ENCODE measurements at places on chromosomes 4 and X.

DNA sequence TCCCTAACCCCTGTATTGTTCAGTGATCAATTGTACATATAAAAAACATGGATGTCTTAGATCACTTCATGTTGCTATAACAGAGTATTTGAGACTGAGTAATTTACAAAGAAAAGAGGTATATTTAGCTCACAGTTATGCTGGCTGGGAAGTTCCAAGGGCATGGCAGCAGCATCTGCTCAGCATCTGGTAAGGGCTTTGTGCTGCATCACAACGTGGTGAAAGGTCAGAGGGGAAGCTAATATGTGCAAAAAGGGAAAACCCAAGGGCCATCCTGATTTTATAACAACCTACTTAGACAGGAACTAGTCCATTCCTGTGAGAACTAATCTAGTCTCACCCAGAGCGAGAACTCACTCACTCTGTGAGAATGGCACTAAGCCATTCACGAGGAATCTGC, 128.2 kb upstream of the OTUD4 start:
- no peak for DNase-seq

DNA sequence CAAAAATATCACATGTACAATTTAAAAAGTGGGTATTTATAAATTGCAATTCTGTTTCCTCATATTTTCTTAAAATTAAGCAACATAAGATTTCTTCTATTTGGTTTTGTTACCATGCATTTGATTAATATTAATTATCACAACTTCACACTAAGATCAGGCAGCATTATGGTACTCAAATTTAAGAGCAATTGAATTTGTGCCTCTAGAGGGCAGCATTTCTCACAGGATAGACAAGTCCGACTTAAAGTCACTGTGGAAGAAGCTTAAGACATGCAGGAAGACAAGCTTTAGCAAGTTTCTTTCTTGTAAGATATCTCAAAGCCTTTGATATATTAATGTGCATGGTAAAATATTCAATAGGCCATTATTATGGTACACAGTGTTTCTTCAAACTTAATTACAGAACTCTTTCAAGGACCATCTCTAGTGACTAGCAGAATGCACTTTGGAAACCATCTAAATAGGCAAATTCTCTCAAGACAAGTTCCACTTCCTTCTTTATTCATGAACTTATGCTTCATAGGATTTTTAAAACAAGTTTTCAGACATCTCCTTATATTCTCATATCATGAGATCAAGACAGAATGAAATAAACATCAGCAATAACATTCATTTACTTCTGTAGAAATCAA, 35.0 kb downstream of the FBXW7 start:
- DNase-seq: no peak

DNA sequence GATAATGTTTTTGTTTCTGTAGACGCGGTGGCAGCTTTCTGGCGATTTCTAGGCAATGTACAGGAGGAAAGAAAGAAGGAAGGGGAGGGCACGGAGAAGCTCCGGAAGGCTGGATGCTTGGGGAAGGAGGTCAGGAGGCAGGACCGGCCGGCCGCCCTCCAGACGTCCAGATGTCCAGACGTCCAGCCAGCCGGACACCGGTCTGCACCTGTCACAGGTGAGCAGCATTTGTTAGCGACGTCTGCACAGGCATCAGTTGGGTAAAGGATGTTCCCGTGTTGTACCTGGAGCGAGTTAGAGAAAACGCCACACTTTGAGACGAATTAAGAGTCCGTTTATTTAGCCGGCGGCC, 90.0 kb upstream of the PPP2R3B start:
- DNase-seq: no peak

DNA sequence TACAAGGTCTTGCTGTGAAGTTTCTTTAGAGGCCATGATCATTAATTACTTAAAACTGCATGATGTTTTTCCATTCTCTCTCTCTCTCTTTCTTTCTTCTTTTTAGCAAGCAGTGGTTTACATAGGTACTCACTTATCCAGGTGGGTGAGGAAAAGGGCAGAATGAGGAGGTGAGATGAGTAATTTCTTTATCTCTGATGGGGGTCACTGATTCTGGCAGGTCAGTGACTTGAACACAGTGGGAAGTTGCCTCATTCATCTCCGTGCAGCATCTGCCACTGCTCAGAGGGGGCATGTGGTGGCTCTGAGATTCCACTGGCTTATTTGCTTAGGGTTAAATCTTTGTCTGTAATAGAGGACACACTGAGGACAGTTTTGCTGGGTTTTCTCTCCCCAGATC, 62.6 kb downstream of the FAM114A1 start:
- DNase-seq: no peak

GRCh38 chr4:69781458-69782418, 21.3 kb upstream of the SULT1B1 start:
- no peak for DNase-seq

DNA sequence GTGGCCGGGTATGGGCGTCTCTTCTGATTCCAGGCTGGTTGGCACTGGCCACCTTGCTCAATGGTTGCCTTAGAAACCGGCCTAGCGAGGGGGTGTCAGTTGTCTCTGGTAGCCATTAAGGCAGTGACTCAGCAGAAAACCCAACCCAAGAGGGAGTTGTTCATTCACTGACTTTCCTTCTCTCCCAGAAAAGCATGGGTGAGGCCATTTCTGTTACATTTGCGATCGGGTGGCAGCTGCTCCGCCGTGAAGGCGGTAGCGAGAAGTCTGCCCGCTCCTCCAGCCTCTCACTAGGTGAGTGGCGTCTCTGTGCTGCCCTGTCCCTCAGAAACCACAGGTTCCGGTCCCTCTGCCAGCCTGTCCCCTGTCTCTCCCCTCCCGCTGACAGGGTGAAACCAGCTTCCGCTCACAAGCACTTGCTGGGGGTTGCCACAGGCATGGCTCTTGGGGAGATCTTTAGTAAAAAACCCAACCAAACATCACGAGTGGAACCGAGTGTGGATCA, 17.4 kb downstream of the IRAK1 start:
- DNase-seq: no peak

DNA sequence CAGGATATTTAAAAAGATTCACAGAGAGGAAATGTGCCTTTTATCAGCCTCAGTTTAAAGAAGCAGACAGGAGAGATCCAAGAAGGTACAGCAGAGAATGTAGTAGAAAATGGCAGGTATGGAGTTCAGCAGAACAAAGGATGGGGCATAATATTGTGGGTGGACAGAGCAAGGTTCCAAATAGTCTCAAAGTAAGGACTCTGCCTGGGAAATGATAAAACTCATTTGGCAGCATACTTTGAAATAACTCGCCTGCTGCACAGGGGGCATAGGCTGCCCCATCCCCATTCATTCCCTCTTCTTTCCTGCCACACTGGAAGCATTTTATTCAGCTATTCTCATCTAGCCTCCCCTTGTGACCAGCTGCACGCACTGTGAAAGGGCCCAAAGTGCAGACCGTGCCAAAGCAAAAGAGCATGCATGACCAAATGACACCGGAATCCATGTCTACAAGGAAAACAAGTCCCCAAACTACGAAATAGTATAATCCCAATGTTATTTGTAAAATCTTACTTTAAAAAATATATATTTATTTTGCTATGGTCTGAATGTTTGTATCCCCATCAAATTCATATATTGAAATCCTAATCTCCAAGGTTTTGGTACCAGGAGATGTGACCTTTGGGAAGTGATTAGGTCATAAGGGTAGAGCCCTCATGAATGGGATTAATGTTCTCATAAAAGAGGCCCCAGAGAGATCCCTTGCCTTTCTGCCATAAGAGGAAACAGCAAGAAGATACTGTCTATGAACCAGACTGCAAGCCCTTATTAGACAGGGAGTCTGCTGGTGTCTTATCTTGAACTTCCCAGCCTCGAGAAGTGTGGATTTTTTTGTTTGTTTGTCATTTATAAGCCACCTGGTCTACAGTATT, 77.4 kb upstream of the PRSS48 start:
- no peak for DNase-seq

GRCh38 chrX:122055460-122055859, 1008.0 kb downstream of the GLUD2 start:
- DNase-seq: no peak

DNA sequence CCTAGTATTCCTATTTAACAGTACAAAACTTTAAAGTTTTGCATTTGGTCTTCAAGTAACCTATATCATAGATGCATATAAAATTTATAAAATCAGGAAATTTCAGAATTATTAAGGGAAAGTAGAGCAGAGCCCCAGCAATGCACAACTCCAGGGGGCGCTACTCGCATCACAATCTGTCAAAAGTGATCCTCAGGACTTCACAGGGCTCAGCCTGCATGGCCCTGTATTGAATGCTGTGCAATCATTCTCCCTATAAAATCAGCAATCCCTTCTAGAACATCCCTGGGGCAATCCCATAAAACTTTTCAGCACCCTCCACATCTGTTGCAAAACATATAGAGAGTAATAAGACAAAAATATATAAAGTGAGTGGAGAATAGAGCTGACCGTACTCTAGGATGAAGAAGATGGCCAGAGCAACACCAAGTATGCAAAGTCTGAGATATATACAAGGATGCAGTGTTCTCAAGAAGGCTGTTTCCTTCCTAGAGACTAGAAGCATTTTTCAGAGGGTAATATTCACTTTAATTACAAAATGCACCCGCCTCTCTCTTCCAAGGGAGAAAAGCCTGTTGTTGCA, 12.5 kb upstream of the PPARGC1A start:
- no peak for DNase-seq

GRCh38 chr4:102268355-102268754, 76.9 kb downstream of the SLC39A8 start:
- DNase-seq: no peak

DNA sequence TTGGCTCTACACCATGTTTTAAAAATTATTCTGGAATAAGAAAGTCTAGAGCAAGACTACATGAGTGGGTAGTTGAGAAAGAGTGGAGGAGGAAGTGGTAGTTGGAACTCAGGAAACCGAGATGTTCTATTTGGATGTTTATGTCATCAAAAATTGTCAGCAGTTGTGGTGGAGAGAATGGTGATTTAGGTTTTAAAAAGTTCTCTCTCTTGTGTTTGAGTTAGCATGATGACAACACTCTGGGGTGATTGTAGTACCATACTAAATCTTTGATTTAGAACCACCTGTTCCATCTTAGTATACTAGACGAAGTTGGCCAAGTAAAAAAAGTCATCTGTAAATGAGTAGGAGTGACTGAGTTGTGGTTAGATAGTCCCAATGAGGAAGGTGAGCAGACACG, 40.7 kb downstream of the KLHL2 start:
- DNase-seq: no peak

DNA sequence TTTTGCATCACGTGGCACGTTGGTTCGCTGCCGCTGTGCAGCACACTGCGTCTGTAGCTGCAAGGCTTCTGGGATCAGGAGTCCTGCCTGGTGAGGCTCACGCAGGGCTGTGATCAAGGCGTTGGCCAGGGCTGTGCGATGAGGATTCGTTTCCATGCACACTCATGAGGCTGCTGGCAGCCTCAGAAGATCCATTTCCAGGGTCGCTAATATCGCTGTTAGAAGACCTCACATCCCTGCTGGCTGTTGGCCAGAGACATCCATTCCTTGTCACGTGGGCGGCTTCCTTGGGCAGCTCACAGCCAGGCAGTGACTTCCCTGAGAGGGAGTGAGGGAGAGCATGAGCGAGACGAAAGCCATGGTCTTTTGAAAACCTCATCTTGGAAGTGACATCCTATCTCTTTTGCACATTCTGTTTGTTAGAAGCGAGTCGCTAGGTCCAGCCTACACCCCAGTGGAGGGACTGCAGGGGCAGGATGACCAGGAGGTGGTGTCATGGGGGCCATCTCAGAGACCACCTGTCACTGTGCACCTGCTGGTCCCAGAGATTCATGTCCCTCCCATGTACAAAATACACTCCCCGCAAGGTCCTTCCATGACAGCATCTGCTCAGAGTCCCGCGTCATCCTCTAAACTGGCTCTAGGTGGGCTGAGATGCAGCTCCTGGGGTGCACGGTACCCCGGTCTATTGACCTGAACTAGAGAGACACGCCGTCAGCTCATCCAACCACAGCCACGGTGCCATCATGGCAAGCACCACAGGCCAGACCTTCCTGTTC, 12.2 kb downstream of the RGS12 start:
- DNase-seq: no peak

DNA sequence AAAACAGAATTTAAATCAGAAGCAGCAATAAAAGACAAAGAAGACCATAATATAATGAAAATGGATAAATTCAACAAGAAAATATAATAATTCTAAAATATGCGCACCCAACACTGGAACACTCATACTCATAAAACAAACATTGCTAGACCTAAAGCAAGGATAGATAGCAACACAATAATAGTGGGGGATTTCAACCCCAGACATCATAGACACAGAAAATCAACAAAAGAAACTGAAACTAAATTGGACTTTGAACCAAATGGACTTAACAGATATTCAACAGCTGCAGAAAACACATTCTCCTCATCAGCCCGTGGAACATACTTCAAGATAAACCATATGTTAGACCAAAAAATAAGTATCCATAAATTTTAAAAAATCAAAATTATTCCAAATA, 1552.6 kb downstream of the C4orf33 start:
- DNase-seq: no peak

GRCh38 chr4:138052806-138053632, 189.1 kb downstream of the SLC7A11 start:
- no peak for DNase-seq

- DNase-seq: no peak
Measured at GRCh38 chr4:159010563-159011260, 92.2 kb upstream of the RAPGEF2 start.

DNA sequence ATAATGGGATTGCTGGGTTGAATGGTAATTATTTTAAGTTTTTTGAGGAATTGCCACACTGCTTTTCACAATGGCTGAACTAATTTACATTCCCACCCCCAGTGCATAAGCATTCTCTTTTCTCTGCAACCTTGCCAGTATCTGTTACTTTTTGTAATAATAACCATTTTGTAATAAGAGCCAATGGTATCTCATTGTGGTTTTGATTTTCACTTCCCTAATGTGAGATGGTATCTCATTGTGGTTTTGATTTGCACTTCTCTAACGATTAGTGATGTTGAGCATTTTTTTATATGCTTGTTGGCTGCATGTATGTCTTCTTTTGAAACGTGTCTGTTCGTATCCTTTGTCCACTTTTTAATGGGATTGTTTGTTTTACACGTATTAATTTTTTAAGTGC, 213.1 kb upstream of the HDX start:
- DNase-seq: no peak

GRCh38 chrX:119132961-119133360, 5.3 kb upstream of the KIAA1210 start:
- DNase-seq: no peak

GRCh38 chrX:40080894-40081678, 16.7 kb downstream of the BCOR start:
- DNase-seq: no peak

DNA sequence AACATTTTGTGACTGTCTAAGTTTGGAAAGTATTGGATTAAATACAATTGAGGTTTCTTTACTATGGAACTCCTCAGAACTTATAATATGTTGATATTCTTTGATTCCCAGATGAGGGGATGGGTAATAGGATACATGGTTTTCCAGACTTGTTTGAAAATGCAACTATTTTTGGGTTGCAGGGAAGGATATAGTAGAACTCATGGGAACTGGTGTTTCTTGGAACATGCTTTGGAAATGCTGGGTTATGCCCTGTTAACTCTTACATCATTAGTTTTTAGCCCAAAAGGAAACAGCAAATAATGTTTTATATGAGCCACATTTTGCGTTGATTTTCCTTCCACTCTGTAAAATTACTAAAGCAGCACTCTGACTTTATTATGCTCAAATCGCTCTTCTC, 41.9 kb downstream of the HPF1 start:
- no peak for DNase-seq

Measured in stimulated activated CD4-positive, alpha-beta T cell treated with anti-CD3 and anti-CD28 coated beads, Interleukin-1b, Interleukin-23, amount 100 ng/mL, for 1 hour (primary cell).